ENCODE measurements at places on chromosomes 3 and 15.

DNA sequence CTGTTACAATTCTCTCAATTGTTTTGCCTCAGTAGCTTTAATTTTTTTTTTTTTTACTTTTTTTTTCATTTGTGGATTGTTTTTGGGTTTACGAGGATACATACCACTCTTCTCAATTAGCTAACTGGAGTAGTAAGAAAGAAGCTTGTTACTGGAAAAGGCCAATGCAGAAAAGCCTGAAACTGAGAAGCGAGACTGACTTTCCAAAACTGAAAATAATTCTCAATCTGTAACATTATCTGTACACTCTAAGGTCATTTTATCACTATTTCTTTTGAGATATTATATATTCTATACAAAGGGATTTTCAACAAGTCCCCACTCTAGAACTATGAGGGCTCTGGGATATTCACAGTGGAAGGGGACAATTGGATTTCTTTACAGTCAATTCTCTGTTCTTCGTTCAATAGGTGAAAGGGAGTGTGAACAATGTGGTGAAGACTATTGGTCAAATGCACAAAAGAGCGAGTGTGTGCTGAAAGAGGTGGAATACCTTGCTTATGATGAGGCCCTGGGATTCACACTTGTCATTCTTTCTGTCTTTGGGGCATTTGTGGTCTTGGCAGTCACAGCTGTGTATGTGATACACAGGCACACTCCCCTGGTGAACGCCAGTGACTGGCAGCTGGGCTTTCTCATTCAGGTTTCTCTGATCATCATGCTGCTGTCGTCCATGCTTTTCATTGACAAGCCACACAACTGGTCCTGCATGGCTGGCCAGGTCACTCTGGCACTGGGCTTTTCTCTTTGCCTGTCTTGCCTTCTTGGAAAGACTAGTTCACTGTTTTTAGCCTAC is 83.9 kb upstream of the KCNAB1 start:
- no peak for DNase-seq

GRCh38 chr3:177513815-177514610 is 316.7 kb upstream of the TBL1XR1 start:
- DNase-seq: no peak

DNA sequence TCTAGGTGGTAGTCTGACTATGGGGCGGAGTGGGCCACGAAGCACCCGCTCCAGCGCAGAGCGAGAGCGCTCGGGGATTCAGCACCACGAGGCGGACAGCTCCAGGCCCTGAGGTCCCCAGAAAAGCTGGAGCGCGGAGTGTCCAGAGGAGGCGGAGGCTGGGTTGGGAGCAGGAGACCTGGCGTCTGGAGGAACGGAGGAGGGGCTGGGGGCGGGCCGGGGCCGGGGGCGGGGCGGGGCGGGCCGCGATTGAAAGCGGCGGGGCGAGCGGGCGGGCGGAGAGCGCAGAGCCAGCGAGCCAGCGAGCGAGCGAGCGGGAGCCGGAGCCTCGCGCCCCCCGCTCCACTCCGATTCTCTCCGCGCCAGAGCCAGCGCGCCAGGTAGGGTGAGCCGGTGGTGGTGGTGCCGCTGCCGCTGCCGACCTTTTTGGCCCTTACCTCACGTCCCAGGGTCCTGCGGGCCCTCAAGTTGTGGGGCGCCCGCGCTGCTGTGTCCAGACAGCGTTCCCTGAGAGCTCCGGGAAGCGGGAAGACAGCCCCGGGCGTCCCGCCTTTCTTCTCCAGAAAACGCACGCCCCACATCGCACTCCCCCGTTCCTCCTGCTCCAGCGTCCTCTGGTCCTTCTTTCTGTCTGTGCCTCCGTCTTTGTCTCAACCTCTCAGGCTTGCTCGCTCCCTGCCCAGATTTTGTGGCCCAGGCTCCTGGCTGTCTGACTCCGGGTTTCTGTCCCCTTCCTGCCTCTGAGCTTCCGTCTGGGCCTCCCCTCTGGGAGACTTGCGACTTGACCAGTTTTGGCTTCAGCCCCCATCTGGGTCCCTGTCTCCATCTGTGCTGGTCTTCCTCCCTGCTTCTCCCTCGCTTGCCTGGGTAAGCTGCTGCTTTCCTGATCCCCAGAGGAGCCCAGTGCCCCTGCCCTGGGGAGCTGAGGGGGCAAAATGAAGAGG is at the start of gene GRM2:
GRM2 (plus strand) TSS at position 281 of the 944 bp plus-strand sequence. CDS start 1,916 bp downstream, outside the sequence.
- DNase-seq: peak; percentile 40

- DNase-seq: no peak
Measured at GRCh38 chr3:188931531-188931930, 240.2 kb upstream of the TPRG1 start.

DNA sequence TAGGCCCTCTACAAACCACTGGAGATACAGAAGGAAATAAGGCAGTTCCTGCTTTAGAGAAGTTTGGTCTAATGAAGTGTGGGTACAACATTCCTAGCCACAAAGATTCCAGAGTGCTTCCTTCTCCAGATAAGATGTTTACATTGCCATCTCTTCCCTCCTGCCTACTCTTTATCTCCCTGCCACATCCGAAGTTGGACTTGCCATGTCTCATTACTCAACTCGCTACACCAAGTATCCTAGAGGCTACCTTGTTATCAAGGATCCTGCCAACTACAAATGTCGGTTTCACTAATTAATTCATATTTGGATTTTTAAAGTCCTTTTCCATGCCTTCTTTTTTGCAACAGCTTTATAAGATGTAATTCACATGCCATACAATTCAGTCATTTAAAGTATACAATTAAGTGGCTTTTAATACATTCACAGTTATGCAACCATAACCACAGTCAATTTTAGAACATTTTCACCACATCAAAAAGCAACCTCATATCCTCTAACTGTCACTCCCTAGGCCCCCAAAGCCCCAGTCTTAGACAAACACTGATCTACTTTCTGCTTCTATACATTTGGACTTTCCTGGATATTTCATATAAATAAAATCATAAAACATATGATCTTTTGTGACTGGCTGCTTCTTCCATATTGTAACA is 53.7 kb upstream of the CSTA start:
- DNase-seq: no peak

- no peak for DNase-seq
Measured at GRCh38 chr3:15298504-15298903, 33.9 kb downstream of the SH3BP5 start.

DNA sequence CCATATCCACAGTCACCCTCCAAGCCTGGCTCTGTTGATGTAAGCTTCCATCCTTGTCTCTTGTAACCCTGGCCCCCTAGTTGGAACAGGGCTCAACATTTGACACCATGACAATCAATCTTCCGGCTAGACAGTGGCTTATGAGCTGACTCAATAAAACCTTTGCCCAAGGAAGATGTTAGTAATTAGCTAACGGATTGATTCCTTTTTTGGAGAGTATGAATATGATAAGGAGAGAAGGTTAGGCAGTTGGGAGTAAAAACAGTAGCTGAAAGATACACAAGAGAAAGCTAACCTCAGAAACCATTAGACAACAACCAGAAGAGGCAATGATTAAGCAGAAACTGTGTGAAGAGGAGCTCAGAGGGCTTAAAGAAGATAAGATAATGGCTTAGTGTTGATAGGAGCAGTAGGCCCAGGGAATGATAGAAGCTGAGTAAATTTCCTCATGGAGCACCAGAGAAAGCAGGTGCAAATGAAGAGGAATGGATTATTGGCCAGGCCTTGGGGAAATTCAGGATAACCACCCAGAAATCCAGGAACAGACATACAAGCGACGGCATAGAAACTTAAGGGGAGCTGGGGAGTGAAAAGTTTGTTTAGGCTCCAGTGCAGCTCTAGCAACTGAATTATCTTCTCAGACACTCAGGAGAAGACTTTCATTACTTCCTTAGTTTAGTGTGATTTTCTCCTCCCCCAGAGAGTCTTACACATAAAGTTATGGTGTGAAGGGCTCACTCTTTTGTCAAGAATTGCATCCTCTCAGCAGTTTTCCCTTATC is 7.8 kb upstream of the RFX7 start:
- DNase-seq: no peak

DNA sequence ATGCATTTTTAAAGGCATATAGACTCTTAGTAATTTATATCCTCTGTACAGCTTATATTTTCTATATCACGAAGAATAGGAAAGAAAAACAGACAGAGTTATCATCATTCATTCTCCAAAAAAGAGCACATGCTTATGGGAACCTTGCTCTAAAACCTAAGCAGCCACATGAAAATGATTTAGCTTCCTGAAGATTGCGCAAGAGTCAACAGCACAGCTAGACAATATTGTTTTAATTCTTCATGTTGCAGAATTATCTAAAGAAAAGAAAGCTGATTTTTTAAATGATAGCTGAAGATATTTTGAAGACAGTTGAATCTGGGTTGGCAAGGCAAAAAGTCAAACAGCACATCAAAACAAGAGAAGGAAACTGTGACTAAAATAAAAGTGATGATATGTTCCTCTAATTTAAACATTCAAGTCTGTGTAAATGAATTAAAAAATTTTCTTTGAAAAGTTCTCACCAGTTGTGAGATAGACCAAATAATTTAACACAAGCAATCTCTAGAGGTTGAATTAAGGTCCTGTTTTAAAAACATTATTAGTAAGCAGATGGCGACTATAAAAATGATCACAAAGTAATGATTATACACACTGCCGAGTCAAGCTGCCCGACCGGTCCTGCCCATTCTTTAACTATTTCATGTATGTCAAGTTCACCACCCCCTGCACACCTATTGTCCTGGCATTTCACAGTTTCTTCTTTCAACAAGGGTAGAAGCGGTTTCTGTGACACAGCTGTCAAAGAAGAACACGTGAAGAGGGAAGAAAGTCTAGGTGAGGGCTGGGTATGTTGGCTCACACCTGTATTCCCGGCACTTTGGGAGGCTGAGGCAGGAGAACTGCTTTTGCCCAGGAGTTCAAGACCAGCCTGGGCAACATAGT is 74.2 kb upstream of the BHLHE40 start:
- no peak for DNase-seq

Data from activated T-cell treated with anti-CD3 and anti-CD28 coated beads, Interleukin-2, amount 50 U/mL, for 48 hours (primary cell).